ENCODE measurements at places on chromosomes 11 and 22.

GRCh38 chr11:57493507-57494503, 21.7 kb downstream of the SLC43A1 start:
- DNase-seq = no peak

DNA sequence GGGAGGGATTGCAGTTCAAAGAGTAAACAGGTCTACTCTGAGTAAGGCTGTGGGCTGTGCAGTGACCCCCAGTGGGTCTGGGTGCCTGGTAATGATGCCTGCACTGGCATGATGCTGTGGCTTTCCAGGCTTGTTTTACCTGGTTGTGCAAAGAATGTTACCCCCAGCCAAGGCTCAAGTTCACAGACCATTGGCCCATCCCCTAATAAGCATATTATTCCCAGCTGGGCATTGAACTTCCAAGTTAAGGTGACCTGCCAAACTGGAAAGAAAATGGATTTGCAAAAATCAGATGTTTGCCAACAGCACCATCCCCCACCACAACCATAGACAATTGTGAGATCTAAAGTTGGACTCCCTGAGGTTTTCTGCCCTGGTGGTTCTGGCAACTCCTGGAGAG, 7.9 kb upstream of the EHF start:
- DNase-seq = no peak

- no peak for DNase-seq
These were observed 16.0 kb downstream of the PIM3 start for GRCh38 chr22:49976439-49977175.

DNA sequence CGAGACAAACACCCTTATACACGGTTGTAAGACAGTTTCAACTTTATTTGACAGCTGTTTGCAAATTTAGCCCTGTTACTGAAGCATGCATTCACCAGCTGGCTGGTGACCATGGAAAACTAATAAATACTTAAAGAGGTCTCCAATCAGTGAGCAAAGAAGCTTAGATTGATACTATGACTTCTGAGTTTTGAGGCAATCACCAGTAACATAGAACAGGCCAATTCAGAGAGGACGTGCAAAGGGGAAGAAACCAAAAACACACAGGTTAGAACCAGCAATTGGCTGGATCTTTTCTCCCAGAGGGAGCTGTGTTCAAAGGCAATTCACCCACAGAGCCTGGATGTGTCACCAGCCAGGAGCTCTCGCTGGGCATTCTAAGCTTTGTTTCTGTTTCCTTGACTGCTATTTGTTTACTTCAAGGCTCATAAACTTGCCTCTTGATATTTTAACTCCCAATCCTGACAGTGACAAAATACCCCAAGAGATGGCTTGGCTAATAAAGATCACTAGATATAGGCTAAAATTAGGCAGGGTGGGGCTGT, 113.6 kb upstream of the MTMR2 start:
- DNase-seq = no peak

- DNase-seq = peak; percentile 49
These were observed 28.3 kb upstream of the USP47 start for GRCh38 chr11:11813288-11813962.

DNA sequence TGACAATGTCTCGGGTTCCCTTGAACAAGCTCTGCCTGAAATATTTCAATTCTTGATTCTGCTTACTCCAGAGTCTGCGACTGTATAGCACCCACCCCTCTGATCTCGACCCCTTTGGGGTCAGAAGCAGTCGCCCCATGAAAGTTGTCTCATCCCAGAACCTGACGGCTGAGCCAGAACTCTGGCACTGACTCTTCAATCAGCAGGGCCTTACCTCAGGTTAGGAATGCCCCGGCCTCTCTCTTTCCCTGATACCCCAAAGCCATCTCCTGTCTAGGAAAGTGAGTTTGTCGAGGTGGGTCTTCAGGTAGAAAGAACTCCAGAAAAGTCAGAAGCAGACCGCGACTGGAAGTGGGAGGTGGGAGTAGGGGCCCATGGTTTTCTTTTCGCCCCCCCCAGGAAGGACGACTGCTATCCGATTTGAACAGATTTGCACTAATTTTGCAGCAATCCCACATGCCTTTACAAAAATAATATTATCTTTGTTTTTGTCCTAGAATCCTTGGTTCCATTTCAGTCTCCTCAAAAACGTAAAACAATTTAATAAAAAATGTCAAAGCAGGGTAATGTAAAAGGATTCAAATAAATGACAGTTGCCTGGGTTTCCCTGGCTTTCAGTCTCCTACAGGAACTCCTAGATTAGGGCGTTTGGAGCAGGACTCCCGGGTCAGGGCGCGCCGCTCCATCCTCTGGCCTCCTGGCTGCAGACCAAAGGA, 898 bp upstream of the ROBO3 start:
- DNase-seq = no peak

DNA sequence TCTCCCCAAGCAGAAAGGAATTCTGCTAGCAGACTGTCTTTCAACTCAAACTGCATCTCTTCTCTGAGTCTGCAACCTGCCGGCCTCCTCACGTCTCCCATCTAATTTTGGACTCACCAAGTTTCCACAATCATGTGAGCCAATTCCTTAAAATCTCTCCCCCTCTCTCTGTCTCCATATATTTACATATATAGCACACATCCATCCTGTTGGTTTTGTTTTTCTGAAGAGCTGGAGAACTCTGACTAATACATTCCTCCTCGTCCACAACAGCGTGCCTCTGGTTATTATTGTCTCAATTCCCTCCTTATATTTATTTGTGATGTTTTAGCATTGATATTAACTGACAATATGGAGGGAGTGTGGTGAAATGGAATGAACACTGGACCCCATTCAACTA, 29.6 kb upstream of the FJX1 start:
- DNase-seq = peak; percentile 65

DNA sequence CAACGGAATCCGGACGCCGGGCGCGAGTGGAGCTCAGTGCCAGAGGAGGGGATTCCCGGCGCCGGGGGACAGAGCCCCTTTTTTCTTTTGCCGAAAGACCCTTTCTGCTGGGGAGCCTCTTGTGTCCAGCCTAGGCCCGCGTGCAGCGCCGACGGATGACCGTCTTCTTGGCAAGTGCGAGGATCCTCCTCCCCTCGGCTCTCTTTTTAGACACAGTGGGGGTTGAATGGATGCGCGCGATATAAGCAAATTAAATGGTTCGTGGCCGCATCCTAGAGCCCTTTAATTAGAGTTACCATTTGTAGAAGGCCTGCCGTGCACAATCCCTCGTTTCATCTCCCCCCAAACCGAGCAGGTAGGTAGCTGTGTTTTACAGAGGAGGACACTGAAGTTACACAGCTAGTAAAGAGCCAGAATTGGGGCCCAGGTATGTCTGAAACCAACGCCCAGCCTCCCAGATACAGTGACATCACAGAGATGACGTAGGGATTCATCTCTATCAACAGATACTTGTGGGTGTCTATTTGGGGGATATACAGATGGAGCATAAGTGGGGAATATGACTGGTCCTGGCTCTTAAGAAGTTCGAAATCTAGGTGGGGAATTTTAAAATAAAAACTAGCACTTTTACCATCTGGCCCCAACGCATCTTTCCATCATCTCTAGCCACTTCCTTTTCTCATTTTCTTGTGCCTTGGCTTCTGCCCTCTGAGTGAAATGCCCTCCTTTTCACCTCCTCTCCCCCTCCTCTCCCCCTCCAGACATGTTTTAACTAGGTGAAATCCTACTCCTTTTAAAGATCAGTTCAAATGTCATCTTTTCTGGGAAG, 875 bp downstream of the TCP11L1 start:
- DNase-seq = no peak

DNA sequence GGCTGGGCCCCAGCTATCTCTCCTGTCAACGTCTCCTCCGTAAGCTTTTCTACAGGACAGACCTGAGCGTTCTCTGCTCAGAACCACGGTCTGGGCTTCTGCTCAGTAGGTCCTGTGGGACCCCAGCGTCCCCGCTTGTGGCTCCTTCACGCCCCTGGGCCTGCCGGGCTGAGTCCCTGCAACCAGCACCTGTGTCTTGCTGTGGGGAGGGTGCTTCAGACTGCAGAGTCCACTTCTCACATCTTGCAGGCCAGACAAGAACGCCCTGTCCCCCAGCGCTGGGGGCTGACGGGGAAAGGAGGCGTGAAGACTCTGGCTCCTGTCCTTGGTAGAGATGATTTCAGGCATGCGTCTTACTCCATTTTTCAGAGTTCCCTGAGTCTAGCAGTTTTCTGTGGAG, 1480.8 kb downstream of the BRD1 start:
- no peak for DNase-seq

DNA sequence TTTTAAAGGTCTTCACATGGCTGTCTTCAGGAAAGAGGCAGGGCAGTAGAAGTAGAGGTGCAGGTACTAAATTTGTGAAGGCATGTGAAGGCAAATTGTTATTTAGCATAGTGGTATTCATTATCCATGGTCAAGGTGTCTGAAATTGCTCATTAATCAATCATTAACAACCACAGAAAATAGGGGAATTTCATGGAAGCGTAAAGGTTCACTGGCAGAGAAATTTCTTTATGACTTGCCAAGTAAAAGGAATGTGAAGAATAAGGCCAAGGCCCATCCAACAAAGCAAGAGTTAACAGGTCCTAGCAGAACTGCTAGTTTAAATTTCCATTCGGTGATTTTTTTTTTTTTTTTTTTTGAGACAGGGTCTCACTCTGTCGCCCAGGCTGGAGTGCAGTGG, 59.0 kb downstream of the RSF1 start:
- DNase-seq = no peak

- DNase-seq = no peak
These were observed 303.6 kb downstream of the KIRREL3 start for GRCh38 chr11:126696982-126697381.

DNA sequence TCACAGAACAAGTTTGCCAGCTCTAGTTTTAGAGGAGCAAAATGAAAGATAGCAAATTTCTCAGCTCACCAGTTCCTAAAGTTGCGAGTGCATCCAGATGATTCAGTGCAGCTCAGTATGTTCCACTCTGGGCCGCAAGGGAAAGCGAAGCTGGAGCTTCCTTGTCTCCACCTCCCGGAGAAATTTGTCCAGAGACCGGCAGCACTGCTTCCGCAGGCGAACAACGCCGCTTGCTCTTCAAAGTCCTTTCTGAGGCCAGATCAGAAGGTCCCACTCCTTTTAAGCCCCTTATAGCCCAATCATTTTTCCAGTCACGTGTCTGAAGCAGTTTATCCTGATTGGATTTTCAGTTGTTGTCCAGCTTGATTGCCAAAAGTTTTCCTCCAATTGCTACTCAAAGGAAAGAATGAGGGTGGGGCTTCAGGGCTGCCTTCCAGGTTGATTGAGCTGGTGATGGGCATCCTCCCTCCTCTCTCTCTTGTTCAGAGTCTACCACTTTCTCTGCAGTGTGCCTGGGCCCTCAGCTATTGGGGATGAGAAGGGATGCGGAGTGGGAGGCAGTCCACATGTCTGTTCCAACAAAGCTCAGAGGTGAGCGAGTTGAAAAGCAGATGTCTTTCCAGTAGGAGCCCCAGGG, at the start of gene ZNF280A:
ZNF280A (minus strand) TSS at position 251 of the 637 bp plus-strand sequence. CDS start 4,640 bp downstream, outside the sequence.
- no peak for DNase-seq

GRCh38 chr22:27801616-27802345, at the start of gene MN1:
Gene MN1, minus strand, starts transcription at chr22:27801756. Its CDS starts 1,213 bp downstream, at chr22:27800543.
- no peak for DNase-seq

GRCh38 chr22:50323900-50324299, 2.9 kb downstream of the DENND6B start:
- DNase-seq = no peak

DNA sequence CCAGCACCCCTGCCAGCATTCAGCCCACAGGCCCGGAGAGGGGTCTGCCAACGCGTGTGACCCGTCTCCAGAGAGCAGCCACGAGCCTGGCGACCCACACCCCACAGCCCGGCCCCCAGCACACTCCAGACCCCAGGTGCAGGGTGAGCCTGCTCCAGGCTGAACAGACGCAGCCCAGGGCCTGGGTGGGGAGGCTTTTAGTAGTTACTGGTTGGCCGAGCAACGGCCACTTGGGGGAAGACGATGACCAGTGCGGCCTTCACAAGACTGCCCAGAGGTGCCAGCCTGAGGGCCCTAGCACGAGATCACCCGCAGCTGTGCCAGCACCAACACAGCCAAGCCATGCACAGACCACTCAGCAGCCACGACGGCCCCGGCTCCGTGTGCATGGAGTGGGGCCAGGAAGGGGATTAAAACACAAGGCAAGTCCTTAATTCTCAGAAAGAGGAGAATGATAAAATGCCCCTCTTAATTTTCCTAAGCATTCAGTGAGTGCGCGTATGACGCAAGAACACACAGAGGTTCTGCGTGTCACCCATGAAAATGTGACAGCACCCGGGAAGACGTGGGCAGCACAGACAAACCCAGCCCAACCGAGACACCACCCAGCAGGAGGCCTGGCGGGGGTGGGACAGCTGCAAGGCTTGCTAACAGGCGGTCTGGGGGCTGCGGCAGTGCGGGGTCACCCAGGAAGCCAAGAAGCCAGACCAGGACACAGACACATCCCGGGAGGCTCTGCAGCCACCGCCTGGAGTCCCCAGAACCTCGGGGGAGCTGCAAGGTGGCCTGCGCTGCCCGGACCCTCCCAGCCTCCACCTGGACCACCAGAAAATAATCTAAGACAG, 47.6 kb downstream of the BRD1 start:
- DNase-seq = no peak

GRCh38 chr11:72238040-72238450, 5.9 kb downstream of the PHOX2A start:
- DNase-seq = no peak

DNA sequence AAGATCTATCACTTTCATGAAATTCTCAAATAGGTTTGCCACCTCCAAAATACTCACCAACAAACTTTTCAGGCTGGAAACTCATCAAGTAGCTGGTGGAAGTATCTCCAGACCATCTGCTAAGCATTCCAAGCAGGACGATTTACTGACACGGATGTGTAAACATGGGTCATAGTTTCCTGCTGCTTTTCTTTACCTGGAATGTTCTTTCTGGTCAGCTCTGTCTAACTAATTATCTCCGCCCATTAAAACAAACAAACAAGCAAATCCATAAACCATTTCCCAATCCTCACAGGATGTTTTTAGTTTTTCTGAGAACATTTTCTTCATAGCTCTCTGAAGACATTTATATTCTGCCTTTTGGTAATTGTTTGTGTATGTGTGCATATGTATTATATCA, 397.0 kb downstream of the METTL15 start:
- no peak for DNase-seq

DNA sequence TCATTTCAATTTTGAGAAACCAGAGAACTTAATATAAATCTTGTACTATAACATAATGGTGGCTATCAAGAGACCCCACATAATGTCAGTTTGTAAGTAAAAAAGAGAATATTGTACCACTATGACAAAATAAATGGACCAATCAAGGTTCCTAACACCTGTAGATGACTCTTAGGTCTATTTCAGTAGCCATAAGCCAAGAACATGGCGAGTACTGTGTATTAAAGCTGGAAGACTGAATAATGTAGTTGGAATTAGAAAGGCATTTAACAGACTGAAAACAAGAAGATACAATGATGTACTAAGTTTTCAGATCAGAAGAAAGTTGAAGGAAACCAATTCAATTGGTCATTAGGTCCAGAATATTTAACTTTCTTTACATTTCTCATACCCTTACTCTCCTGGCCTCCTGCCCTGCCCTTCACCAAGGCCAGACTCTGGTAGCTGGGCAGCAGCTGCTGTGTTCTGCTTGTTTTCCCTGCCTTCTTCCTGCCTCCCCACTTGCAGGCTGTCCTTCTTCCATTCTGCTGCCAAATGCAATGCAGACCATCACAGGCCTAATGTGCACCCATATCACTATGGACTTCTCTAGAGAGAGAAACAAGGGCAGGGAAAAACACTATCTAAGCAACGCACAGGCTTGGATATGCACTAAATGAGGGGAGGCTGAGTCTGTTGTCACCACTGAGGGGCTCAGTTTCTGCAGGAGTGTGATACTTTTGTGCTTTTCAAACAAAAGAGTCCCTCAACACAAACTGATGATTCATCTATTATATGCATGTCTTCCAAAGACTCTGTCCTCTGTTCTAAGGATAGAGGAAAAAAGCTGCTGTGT, 60.1 kb downstream of the RAB30 start:
- no peak for DNase-seq

- DNase-seq = no peak
These were observed 99.5 kb downstream of the SNX19 start for GRCh38 chr11:130816546-130817329.
